ENCODE measurements at places on chromosomes 13 and 19.

- DNase-seq: no peak
Measured at GRCh38 chr13:101579281-101579802, 126.9 kb downstream of the ITGBL1 start.

- DNase-seq: no peak
Measured at GRCh38 chr13:95155504-95155903, 145.7 kb downstream of the ABCC4 start.

DNA sequence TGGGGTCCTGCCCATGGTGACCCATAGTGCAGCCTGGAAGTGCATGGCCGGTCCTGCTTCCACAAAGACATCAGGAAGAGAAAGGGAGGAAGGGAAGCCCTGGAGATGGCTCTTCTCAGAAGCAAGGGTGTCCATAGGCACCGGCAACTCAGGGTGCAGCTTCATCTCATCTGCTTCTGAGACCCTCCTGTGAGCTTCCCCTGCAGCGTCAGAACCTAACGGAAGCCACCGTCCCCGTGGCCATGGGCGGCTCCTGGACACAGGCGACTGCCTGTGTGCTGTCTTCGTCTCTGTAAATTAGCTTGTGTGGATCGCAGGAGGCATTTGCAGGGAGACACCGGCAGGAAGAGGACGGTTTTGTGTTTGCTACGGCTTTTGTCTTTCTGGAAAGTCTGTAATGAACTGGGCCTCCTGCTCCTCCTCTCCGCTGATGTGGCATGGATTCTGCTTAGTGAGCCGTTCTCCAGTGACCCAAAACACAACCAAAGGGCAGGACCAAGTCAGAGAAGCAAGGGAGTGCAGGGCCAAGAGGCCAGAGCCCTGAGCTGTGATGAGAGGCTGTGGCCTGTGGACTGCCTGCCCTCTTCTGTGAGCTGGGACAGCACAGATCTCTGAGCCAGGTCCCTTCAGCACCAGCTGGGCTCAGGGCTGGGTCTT lies 2.5 kb downstream of the ATP4B start:
- DNase-seq: no peak

GRCh38 chr19:3269916-3270671 lies 45.6 kb downstream of the CELF5 start:
- no peak for DNase-seq

- no peak for DNase-seq
Measured at GRCh38 chr13:103056008-103056407, 10.2 kb downstream of the SLC10A2 start.

- DNase-seq: no peak
Measured at GRCh38 chr13:65168026-65168425, 2062.1 kb downstream of the PCDH9 start.

- peak; percentile 39 for DNase-seq
Measured at GRCh38 chr13:48731957-48732569, 78.3 kb downstream of the CYSLTR2 start.

DNA sequence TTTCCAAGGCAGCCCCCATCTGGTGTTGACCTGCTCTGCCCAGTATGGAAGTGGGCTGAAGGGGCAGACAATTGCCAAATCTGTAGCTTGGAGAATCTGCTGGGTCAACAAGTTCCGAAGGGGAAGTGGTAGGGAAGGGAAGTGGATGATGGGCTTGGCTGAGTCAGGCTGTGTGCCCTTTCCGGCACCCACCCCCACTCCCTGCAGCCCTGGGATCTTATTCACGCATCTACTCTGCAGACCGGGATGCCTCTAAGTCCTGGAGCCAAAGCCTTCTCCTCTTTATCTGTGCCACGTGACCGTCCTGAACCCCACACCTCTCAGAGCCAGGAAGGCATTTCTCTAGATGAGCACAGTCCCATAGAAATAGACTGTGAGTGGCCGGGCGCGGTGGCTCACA lies 7.5 kb upstream of the C5AR2 start:
- DNase-seq: no peak

GRCh38 chr13:51015973-51016372 lies 95.1 kb downstream of the C13orf42 start:
- no peak for DNase-seq

DNA sequence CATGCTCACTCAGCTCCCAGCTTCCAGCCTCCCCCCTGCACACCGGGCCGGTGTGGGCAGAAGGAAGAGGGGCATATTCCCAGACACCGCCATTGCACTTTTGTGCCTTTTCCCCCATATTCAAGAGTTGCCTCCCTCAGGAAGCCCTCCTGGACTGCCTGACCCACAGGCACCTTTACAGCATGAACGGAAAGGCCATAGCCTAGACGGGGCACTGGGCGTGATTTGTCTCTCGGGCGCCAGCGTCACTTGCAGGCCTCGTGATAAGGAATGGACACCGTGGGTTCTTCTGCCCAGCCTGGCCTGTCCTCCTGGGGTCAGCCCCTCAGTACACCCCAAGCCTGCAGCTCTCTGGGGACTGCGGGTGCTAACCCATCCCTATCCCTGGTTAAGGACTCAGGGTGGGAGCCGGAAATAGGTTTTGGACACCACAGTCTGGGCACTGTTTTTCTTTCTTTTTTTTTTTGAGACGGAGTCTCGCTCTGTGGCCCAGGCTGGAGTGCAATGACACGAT lies 933 bp upstream of the UQCR11 start:
- DNase-seq: no peak

DNA sequence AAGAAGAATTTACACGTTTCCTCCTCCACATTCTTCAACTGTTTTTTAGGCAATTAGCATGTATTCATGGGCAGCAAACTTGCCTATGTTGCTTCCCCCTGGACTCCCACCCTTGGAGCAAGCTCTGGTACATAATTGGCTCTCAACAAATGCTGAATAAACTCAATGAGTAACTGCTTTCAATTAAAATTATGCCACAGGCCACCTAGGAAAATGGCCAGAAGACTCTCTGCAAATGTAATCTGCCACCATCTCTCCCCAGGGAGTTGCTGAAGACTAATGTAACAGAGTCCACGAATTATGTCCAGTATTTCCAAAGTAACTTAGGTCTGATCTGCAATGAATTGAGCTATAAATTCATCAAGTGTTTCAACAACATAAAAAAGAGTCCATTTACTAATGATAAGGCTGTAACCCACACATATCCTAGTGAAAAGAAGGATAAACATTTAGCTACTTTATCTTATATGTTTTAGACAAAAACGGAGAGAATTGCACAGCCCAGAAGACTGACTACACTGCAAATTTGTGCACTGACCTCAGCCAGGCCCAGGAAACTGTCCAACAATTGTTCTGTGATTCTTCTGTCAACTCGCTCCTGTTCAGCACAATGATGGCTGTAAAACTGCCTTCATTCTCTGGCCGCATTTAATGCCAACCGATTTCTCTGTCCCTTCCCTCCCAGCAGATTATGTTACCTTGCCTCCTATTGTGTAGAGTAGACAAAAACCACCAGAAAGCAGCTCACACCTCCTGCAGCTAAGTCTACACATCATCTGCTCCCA lies 808.6 kb upstream of the ARGLU1 start:
- no peak for DNase-seq

GRCh38 chr13:21065686-21066085 lies 4.3 kb upstream of the LATS2 start:
- no peak for DNase-seq

- no peak for DNase-seq
Measured at GRCh38 chr13:104657196-104657595, 1591.0 kb upstream of the SLC10A2 start.

DNA sequence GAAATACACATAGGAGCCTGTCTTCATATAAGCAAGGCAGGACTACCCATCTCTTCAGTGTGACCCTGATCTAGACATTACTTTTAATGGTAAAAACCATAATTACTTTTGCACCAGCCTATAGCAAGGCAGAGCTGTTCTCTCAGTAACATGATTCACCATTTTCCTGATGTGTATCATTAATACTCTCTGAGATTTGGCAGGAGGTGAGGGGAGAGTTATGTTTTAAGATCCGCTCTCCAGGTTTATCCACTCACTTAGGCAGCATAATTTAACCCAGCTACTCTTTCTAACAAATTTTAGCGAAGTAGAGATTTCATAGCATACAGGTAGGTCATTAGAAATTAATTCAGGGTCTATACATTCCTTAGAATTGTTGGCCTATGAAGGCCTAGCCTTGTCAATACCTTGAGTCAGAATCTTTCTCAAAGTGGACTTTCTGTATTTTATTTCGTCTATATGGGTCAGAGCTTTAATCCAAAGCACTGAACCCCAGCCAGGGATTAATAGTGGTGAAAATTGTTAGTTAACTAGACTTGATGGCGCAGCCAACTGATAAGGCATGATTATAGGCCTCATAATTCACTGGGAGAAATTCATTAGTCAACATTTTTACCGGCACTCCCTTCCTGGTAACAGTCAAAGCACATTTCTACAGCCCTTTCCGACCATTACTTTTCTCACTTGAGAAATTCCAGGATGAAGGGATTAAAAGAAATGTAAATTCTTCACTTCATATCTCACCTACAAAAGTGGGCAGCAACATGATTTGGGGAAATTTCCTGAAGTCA lies 955.1 kb downstream of the DIAPH3 start:
- DNase-seq: no peak

- no peak for DNase-seq
Measured at GRCh38 chr13:75787249-75787928, 151.3 kb downstream of the LMO7 start.

- DNase-seq: no peak
Measured at GRCh38 chr19:8835877-8836276, 3.7 kb downstream of the MBD3L1 start.

- DNase-seq: no peak
Measured at GRCh38 chr13:104408733-104409132, 1342.5 kb upstream of the SLC10A2 start.

DNA sequence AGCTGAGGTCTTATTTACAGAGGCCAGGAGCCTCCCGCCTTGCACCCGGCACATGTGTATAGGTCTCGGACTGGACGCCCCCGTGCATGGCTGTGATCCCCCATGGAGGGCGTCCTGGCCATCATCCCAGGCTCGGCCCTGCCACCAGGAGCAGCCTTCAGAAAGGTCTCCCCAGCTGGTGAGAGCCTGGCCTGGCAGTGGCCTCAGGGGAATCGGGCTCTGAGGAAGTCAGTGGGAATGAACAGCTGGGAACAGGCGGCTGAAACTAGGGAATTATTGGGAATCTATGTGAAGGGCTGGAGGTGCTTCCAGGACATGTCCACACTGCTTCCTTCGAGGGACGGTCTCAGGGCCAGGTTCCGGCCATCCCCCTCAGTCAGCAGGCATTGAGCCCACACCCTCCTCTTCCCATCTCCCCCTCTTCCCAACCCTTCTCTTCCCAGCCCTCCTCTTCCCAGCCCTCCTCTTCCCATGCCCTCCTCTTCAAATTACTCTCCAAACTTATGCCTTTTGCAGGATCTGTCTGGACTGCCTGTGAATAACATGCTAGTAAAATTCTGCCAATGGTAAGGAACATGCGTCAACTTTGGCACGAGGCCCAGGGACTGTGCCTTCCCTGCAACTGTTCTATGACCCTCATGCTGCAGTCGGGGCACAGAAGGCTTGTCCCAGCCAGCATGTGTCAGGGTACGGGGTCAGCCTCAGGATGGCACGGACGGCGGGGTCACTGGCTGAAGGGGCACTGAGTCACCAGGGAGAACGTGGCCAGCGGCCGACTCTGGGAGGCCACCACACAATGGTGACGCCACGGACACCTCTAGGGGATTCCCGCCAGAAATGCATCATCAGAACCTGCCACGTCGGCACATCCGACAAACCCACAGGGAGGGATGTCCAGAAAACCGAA lies 24.2 kb upstream of the C13orf46 start:
- no peak for DNase-seq

- DNase-seq: no peak
Measured at GRCh38 chr19:3645726-3646125, 19.1 kb upstream of the CACTIN start.

DNA sequence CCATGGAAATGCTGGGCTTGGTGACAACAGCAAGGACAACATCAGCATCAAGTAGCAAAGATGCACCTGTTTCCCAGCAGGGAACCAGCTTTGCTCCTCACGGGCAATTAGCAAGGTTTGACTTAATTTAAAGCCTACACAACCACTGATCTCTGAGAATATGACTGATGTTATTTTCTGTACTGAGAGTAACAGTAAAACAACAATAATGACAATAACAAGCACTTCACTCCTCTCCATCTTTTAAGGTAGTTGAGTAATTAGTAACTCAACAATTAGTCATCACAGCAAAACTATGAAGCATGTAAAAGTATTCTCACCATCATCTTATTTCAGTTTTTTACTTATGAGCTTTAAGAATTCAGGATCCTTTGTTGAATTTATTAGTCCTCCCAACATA lies 37.3 kb downstream of the ENOX1 start:
- no peak for DNase-seq

DNA sequence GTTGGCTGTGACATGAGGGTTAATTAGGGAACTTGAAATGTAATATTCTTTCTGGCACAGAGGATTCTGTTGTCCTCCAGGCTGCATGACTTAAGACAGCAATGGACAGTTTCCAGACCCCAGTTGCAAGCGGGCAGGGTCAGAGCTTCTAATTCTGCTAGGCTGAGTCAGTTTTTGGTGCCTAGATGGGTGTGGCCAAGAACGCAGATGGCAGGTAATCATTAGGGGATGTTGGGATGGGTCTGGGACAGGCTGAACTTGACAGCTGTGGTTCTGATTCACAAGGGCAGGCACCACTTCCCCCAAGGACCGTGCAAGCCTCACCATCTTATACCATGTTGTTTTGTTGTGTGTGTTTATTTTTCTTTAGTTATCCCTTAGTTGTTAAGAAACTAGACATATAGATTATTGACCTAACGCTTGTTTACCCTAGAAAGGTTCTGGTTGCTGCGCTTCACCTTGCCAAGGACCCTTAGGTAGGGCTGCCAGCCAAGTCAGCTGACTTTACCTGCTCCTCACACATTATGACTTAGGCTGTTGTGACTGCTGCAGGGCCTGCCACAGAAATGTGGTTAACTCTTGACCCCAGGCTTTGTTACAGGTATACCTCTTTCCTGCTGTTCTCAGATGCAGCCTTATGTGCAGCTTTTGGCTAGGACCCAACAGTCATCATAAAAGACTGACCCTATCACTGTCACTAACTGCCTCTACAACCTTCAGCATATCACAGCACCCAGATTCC lies 117.7 kb upstream of the KLF12 start:
- DNase-seq: peak; percentile 31

DNA sequence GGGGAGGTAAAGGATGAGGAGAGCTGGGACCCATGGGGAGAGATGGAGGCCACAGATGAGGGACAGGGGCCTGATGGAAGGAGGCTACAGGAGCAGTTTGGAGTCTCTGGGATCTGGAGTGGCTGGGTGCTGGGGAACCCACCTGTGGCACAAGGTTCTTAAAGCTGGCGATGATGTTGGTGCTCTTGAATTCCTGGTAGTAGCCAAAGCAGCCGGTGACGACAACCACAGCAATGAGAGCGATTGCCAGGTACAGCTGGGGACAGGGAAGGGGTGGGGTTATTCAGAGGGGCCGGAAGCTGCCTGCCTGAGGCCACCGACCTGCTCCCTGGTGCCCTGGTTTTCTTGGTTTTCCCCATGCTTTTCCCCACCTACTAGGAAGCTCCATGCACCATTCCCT lies 2.8 kb downstream of the ATP4A start:
- no peak for DNase-seq

DNA sequence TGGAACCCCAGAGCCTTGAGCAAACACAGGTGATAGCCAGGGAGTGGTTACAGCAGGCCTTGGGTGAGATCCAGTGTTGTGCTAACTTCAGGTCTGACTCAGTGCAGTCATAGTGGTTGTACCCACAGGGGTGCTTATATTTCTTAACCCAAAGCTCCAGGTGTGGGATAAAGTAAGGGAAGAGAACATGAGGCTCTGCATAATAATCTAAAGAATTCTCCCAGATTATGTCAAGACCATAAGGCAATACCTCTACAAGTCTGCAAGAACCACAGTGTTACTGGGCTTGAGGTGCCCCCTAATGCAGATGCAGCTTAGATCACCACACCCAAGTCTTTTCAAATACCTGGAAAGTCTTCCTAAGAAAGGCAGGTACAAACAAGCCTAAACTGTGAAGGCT lies 485.4 kb downstream of the RFC3 start:
- no peak for DNase-seq
